Pulmonary artery endothelial cell (primary cell): ENCODE measurements at places on chromosomes 6 and 20.

- DNase-seq, result no peak
Observed at GRCh38 chr6:27407153-27407814, 18.7 kb downstream of the ZNF391 start.

DNA sequence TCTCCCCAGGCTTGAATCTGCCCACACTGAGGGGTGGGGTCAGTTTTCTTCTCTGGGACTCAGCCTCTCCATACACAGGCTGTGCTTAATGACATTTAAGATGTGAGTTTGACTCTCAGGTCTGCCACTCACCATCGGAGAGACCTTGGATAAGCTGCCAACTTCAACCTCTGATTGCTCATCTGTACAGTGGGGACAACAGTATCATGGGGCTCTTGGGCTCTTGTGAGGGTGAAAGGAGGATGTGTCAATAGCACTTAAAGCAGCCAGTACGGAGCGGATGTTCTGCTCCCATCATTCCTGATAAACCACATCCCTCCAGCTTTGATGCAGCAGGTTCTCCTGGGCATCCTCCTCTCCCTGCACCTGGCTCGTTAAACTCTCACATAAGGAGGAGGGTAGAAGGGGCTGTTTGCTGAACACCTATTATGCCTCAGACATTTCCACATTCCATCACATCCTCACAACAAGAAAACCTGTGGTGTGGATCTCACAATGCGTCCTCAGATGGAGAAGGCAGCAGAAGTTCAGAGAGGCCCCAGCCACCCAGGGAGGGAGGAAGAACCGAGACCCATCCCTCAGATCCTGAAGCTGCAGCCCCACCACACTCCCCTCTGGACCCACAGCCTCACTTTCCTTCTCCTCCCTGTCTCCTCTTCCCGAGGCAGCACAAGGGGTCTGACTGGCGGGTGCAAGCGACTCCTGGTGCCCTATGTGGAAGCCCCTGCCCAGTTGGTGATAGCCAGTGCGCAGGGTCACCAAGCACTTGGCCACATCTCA lies 1.9 kb upstream of the PDYN start:
- DNase-seq, result no peak

DNA sequence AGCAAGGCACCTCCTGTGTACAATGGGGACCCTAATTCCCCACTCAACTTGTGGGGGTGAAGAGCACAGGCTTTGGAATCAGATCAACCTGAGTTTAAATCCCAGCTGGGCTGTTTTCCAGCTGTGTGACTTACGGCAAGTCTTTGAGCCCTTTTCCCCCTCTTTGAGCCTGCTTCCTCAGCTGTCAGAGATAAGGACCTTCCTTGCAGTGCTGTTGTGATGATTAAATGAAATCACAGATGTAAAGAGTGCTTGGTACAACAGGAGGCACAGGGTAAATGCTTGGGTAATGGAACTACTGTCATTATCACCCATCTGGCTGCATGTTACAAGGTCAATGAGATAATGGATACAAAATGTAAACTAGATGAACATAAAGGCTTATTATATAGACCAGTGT lies 3.2 kb downstream of the SNX21 start:
- DNase-seq, result peak; percentile 40

- no peak for DNase-seq
Observed at GRCh38 chr6:117480651-117481050, 1.8 kb upstream of the DCBLD1 start.

DNA sequence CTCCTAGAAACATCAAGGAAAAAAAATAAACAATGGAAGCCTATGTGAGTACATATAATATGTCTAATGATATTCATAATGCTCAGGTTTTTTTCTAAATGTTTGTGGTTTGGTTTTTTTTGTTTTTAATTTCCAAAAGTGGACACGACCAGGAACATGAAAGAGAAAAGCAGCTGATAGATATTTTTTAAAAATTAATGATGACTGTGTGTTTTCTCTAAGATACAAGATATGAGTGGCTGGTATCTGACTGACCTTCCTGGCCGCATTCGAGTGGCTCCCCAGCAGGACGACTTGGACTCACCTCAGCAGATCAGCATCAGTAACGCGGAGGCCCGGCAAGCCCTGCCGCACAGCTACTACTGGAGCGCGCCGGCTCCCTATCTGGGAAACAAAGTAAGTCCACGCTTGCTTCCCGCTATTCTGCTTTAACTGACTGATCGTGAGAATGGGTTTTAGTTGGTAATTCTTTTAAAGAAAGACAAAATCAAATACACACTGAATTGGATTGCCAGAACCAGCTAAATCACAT lies 309.6 kb downstream of the LAMA2 start:
- no peak for DNase-seq

- DNase-seq, result no peak
Observed at GRCh38 chr6:82953871-82954270, 111.8 kb downstream of the UBE3D start.
